ENCODE measurements at places on chromosomes 2 and 18.
A peak's percentile ranks its signal among the peaks of the same experiment; 100 is the strongest.

DNA sequence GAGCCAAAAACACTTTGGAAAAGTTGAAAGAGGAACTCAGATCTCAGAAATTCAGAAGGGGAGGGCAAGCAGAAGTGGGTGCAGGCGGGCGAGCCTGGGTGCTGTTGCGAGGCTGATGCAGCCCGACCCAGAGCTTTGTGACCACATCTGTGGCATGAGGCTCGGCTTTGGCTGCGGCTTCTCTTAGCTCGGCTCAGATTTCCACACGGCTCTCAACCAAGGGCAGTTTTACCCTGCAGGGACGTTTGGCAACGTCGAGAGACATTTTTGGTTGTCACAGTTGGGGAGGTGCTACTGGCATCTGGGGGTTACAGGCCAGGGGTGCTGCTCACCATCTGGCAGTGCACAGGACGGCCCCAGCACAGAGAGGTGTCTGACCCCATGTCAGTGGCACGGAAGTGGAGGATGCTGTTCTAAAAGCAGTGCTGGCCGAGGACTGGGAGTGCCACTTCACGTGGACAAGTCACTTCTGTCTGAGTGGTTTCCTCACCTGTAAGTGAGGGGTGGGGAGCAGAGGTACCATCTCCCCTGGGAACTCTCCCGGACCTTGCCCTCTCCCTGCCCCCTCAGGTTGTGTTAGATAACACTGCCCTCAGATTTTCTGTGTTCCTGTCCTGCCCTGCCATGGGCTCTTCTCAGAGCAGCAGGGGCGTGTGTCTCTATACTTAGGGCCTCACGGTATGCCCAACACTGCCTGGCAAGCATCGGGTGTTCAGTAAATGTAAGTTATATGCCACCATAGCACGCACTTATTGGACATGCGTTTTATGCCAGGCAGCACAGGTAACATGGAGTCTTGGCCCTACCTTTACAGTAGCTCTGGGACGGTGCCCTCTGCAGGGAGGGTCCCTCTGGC is 48.7 kb upstream of the FAHD2A start:
- no peak for DNase-seq

- no peak for DNase-seq
Measured at GRCh38 chr18:36830158-36830495, 1.2 kb downstream of the KIAA1328 start.

DNA sequence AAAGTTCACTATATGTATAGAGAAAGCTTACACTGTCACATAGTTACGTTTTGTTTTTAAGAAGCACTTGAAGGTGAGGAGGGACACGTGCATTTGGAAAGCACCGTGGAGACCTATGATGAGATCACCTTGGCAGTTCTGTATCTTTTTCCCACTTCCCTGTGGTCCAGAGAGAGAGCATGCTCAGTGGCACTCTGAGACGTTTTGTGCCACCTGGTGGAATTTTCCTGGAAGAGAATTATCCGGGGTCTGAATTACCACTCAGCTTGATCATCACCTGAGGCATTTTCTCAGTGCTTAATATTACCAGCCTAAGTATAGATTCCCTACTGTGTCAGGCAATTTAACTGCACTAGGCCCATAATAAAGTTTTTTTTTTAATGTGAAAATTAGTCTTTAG is 469.4 kb upstream of the SMIM21 start:
- peak; percentile 56 for DNase-seq

DNA sequence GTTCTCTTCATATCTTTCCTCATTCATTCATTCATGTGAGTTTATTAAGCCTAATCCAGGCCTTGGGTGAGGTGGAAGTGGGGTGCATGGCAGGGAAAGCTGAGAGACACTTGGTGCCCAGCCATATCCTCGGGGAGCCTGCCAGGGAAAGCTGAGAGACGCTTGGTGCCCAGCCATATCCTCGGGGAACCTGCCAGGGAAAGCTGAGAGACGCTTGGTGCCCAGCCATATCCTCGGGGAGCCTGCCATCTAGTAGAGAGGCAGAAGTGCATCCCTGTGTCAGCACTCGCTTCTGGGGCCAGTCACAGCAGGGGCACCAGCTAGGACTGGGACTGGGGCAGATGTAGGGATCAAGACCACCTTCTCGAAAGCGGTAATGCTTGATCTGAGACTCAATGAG is 39.4 kb downstream of the DDX18 start:
- DNase-seq = no peak

DNA sequence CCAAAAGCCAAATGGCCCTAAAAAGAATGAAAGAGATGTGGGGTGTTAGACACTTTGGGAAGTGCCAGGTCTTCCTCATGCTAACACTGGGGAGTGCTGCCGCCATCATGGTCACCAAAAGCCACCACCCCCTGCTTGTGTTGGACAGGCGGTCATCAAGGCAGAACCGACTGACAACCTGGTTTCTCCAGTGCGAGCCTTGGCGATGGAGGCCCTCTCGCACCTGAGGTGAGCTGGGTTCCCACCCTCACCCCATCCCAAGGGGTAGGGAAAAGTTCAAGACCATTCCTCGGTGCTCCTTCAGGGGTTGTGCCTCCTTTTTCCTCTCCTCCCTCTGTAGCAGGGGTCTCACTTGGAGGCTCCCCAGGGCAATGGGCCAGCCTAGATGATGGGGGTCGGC is 33.6 kb downstream of the MROH2A start:
- no peak for DNase-seq

- no peak for DNase-seq
Measured at GRCh38 chr18:2108591-2108990, 462.7 kb downstream of the METTL4 start.

All from NCI-H524 treated with DMSO at 0.1 percent for 48 hours (cell line).